A549 treated with dexamethasone at 1 μM for 4 hours (cell line): ENCODE measurements at places on chromosomes 5 and 9. TPM values are rescaled to one million over a fixed set of nuclear protein-coding genes. Genes with fewer than 3 reads are reported as not detected.

HACD4 gene
- total RNA-seq: 0.85 to 1.3 TPM (median 1.0 TPM) in 5 replicates

POU5F2 gene
- total RNA-seq: 0.01 to 0.02 TPM (median 0.01 TPM) in 3 of 5 replicates, not detected in the others

C5orf47 gene
- total RNA-seq: 0.03 to 0.08 TPM (median 0.06 TPM) in 4 of 5 replicates, not detected in the other

SLCO4C1 gene
- total RNA-seq: 0.02 TPM in 1 of 5 replicates, not detected in the others

FAM153A gene
- total RNA-seq: 0.34 TPM in 1 of 5 replicates, not detected in the others

PTGS1 gene
- total RNA-seq: 1.4 to 2.3 TPM (median 1.8 TPM) in 5 replicates

MRNIP gene
- 13.8 to 22.5 TPM (median 18.9 TPM) in 5 replicates for total RNA-seq

RARS1 gene
- total RNA-seq: 97.3 to 112 TPM (median 102 TPM) in 5 replicates

MRPL50 gene
- total RNA-seq: 12.3 to 20.5 TPM (median 13.8 TPM) in 5 replicates

SOWAHA gene
- 0.05 to 0.18 TPM (median 0.12 TPM) in 5 replicates for total RNA-seq

CARTPT gene
- total RNA-seq: not detected in 5 replicates

MEIKIN gene
- total RNA-seq: not detected in 5 replicates

GNA14 gene
- 0.09 TPM in 1 of 5 replicates, not detected in the others for total RNA-seq

LMNB1 gene
- 61.1 to 70.9 TPM (median 66.2 TPM) in 5 replicates for total RNA-seq

DTWD2 gene
- total RNA-seq: 1.1 to 1.6 TPM (median 1.5 TPM) in 5 replicates

TAF11L10 gene
- total RNA-seq: not detected in 5 replicates

AQP7 gene
- 0.14 to 0.67 TPM (median 0.33 TPM) in 5 replicates for total RNA-seq

TSSK1B gene
- not detected in 5 replicates for total RNA-seq

PCDHB15 gene
- total RNA-seq: 0.05 to 0.16 TPM (median 0.05 TPM) in 5 replicates

ADAMTSL2 gene
- not detected in 5 replicates for total RNA-seq

KCNV2 gene
- not detected in 5 replicates for total RNA-seq

GOLGA2 gene
- 32.7 to 51.6 TPM (median 49.0 TPM) in 5 replicates for total RNA-seq

INSYN2B gene
- 0.13 to 0.20 TPM (median 0.16 TPM) in 5 replicates for total RNA-seq

C9orf153 gene
- 0.07 to 0.25 TPM (median 0.12 TPM) in 5 replicates for total RNA-seq

SLC45A2 gene
- not detected in 5 replicates for total RNA-seq

ISL1 gene
- 0.05 to 0.06 TPM (median 0.05 TPM) in 4 of 5 replicates, not detected in the other for total RNA-seq

CDH18 gene
- total RNA-seq: not detected in 5 replicates

NUDT2 gene
- total RNA-seq: 19.0 to 23.9 TPM (median 20.5 TPM) in 5 replicates
